ENCODE measurements at places on chromosomes 11 and 22.

DNA sequence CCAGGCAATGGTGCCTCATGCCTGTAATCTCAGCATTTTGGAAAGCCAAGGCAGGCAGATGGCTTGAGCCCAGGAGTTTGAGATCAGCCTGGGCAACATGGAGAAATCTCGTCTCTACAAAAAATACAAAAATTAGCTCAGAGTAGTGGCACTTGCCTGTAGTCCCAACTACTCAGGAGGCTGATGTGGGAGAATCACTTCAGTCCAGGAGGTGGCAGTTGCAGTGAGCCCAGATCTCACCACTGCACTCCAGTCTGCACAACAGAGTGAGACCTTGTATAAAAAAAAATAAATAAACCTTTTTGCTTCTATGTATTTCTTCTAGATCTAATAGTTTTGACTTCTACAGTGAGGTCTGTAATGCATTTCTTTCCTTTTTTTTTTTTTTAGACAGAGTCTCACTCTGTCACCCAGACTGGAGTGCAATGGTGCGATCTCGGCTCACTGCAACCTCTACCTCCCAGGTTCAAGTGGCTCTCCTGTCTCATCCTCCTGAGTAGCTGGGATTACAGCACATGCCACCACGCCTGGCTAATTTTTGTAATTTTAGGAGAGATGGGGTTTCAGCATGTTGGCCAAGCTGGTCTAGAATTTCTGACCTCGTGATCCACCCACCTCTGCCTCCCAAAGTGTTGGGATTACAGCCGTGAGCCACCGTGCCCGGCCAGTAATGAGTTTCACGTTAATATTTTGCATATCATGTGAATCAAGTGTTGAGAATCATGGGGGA lies 18.1 kb upstream of the RDX start:
- DNase-seq: no peak

GRCh38 chr11:68313574-68314202 lies 1.3 kb downstream of the LRP5 start:
- DNase-seq: no peak

DNA sequence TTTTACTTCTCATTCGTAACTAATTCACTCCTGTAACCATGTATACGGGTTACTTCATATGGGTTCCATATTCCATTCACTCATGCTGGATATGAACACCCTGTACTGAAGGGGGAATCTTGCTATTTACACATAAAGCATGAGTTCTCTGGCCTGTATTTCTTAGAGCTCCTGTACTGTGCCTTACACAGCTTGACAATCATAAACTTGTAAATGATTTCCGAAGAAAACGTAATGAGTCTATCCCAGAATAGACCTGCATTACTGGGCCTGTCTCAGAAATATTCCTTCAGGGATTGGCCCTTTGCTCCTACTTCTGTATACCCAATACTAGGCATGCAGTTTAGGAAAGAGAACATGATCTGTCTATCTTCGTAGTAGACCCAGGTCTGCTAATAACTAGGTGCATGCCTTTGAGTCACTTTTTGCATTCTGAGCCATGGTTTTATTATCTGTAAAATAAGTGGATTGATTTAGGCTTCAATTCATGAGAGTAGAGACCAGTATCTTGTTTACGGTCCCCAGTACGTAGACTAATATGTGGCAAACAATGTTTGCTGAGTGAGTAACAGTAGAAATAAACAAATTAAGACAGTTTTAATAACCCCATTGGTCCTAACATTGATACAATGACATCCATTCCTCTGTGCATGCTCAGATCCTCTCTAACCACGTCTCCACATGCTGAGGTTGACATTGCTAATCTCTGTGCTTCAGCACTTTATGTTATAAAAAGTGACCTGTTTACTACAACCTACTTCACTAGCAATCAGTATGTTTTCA lies 1.2 kb downstream of the CCDC34 start:
- DNase-seq: no peak

DNA sequence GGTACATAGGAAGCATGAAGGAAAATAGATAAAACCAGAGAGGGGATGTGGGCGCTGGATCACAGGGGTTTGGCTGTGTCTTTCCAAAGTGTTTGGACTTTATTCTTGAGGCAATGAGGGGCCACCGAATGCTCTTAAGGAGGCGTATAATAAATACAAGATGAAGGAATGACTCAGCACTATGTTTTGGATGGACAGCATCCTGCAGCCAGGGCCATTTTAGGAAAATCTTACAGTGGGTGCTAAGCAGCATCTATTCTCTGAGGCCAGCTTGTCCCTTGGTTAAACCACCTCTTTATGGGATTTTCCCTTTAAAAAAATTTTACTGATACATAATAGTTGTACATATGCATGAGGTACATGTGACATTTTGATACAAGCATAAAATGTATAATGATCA lies 4.3 kb upstream of the LDHA start:
- no peak for DNase-seq

GRCh38 chr11:112697391-112698178 lies 263.6 kb upstream of the NCAM1 start:
- peak; percentile 62 for DNase-seq
